NB4 (cell line): ENCODE measurements at places on chromosomes 2 and 18.
A peak's percentile ranks its signal among the peaks of the same experiment; 100 is the strongest.

GRCh38 chr2:228876276-228876675 is 394.8 kb downstream of the PID1 start:
- DNase-seq, result no peak

GRCh38 chr2:150610670-150611279 is 123.3 kb upstream of the RND3 start:
- peak; percentile 38 for DNase-seq

GRCh38 chr18:6628187-6628586 is 101.3 kb upstream of the ARHGAP28 start:
- DNase-seq, result no peak

DNA sequence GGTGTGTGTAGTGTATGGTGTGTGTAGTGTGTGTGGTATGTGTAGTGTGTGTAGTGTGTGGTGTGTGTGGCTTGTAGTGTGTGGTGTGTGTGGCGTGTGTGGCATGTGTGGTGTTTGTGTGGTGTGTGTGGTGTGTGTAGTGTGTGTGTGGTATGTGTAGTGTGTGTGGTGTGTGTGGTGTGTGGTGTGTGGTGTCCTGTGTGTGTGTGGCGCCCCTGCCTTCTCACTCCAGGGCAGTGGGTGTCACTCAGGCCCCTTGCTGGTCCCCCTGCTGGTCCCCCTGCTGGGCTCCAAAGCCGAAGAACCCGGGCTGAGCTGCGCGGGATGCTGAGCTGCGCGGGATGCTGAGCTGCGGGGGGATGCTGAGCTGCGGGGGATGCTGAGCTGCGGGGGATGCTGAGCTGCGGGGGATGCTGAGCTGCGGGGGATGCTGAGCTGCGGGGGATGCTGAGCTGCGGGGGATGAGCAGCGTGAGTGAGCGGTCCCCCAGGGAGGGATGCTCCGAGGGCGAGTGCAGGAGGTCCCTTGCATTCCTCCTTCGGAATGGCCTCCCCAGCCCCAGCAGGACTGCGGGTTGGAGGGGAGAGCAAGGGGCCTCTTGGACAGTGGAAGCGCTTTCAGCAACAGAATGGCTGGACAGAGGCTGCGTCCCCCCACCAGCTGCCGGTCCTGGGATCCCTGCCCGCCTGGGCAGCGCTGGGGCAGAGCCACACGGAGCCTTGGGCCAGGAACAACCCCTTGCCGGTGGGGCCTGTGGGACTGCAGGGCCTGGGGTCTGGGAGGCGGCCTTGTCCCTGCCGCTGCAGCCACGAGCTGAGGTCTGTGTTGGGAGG is 3.4 kb upstream of the RTP5 start:
- peak; percentile 46 for DNase-seq

DNA sequence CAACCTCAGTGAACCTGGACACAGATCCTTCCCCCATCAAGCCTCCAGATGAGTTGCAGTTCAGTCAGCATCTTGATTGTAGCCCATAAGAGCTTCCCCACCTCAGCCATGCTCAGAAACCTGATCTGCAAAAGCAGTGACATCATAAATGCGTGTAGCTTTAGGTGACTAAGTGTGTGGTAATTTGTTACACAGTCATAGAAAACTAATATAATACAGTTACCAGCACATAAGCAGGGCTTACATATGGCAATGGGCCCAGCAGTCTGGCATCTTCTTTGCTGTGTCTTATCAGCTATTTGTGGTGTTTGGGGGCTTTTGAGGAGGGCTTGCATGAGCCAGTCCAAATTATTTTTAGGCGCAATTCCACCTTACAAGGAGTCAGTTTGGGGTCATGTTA is 807.0 kb downstream of the SLC4A3 start:
- DNase-seq, result no peak
